ENCODE measurements at places on chromosomes 6 and 20.

DNA sequence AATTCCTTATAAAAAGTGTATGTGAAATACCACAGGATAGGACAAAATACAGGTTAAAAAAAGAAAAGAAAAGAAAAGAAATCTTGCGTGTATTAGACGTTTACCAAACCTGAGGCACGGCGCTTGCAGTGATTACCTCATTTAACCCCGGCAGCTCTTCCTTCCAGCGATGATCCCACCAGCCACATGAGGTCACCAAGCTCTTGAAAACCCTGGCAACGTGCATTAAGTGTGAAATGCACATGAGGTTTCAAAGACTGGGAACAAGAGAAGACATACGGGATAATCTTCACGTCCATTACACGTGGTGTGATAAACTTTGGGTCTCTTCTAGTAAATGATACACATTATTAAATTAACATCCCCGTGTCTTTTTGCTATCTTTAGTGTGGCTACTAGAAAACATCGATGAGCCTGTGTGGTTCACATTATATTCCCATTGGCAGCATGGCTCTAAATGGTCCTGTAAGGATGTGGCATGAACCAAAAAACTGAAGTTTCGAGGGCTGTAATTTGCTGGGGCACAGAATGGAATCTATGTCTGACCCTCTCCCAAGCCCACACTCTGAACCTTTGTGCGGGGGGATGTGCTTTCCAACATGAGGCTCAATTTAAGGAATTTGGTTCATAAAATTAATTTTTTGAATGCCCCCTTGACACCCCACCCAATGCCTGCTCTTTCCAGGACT lies 59.2 kb upstream of the THBS2 start:
- DNase-seq = no peak

DNA sequence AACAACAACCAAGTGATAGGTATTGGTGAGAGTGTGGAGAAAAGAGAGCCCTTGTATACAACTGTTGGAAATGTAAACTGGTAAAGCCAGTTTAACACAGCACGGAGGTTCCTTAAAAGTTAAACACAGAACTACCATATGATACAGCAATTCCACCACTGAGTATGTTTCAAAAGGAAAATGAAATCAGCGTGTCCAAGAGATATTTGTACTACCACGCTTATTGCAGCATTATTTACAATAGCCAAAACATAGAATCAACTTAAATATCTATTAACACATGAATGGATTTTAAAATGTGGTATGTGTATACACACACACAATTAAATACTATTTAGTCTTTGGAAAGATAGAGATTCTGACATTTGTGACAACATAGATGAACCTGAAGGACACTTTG lies 1.1 kb downstream of the PTCHD4 start:
- no peak for DNase-seq

DNA sequence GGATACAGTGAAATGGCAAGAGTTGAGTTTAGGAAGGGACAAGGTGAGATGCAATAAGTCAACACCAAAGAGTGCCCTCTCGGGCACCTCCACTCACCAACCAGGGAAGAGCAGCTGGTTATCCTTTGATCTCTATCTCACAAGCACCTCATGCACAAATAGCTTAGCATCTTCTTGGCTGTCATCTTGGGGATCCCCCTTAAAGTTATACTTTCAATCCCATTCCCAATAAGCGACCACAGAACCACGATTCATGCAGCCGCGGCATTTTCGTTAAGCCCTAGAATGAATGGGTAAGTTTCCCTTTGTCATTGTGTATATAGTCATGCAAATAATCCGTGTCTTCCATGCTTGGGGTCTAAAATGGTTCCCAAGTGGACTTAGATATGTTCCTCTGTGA lies 73.5 kb downstream of the ADTRP start:
- DNase-seq = peak; percentile 29

GRCh38 chr6:127120023-127120786 lies 1.7 kb downstream of the RSPO3 start:
- DNase-seq = no peak

GRCh38 chr20:17648791-17649730 lies 33.0 kb downstream of the RRBP1 start:
- no peak for DNase-seq

GRCh38 chr6:22056398-22056797 lies 240.4 kb downstream of the PRL start:
- no peak for DNase-seq

DNA sequence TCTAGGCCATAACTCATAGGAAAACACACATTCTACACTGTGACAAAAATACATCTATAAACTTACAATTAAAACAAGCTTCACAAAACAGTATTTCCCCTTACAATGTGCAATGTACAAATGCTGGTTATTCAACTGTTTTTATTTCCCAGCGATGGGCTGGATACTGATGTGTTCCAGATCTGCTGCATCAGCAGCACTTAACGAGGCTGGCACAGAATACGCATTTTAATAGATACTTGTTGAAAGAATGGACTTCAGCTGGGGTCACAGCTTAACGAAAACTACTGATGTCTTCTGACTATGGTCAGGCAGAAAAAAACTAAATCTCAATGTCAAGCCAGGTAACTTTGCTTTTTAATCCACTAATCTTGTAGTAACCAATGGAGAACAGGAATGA lies 70.9 kb downstream of the B4GALT5 start:
- no peak for DNase-seq

DNA sequence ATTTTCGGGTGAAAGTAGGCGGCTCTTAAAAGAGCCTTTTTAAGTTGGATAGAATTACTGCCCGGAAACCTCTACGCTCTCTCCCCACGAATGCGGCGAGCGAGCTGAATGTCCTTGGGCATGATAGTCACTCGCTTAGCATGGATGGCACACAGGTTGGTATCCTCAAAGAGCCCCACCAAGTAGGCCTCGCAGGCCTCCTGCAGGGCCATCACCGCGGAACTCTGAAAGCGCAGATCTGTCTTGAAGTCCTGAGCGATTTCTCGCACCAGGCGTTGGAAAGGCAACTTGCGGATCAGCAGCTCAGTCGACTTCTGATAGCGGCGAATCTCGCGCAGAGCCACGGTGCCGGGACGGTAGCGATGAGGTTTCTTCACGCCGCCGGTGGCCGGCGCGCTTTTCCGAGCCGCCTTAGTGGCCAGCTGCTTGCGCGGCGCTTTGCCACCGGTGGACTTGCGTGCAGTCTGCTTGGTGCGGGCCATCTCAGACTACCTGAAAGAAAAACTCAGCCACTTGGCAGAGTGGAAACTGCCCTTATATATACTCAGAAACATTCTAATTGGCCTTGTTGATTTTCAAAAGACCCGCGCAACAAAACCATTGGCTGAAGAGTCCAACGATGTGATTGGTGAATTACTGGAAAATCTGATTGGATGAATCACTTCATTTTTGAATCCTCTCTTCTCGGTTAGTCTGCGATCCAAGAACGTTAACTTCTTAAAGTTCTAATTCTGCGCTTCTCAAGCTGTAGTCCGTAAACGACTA lies 93.9 kb upstream of the BTN3A2 start:
- peak; percentile 70 for DNase-seq

DNA sequence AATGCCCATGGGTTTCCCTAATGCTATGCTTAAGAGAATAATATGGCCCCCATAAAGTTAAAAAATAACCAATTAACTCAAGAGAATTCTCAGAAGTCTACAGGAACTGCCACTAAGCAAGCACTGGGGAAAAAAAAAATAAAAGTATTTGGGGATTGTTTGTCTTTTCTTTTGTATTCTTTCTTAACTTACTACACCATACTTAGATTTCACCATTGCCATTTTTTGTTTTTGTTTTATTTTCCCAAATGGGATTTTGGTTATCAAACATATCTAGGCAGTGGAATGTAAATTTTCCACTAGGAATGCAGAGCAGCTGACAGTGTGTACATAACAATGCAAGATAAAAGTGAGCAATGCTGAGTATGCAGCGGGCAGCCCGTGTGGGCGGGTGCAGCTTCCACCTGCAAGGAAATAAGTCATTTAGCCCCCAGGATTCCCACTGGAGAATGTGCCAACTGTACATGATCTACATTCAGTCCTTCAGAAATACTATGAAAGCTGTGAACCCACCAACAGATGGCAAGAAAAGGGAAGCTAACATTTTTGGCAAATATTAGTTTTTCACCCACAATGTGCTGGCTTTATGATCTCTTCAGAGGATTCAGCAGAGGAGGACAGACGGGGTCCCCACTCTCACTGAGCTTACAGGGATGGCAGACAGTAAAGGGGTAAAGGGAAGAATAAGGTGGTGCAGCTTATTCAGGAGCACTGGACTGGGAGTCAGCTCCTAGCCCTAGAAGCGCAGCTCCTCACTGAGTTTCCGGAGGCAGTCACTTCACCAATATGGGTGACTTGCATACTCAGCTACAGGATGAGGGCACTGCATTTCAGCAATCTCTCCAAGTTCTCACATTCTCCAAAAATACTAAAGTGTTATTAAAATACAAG lies 44.4 kb downstream of the DCDC2 start:
- DNase-seq = no peak

- DNase-seq = no peak
Measured at GRCh38 chr6:31643818-31644454, 8.5 kb downstream of the BAG6 start.

Measured in stimulated activated CD4-positive, alpha-beta T cell treated with anti-CD3 and anti-CD28 coated beads, Interleukin-15, amount 100 ng/mL, for 48 hours (primary cell).